ENCODE measurements at places on chromosomes 16 and 17.

DNA sequence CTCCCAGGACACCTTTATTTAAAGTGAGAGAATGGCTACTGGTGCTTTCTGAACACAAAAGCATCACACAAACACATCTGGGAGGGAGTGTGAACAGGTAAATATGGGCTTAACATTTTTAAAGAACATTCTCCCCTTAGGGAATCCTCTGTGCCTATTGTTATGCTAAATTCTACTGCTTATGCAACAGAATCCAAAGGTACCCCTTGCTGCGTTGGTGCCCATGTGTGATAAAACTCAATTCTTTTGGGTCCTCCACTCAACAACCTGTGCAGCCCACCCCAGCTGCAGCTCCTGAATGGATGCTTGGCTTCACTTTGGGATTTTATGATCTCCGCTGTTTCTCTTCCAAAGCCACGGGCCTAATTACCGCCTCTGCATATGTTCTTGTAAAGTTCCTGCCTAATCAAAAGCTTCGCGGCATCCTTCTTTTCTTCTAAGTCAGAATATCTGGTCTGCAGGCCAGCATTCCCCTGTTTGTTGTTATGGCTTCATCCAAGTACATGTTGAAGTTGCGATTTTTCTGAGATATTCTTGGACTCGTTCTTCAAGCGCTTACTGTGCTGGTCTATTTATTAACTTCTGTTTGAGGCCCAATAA is 23.9 kb downstream of the RHBDL3 start:
- H3K4me1 ChIP-seq: no peaks in the 10 kb centered on the region
- H3K36me3 ChIP-seq: no peaks in the 10 kb centered on the region
- H3K27me3 ChIP-seq: no peaks in the 10 kb centered on the region

- H3K27me3 ChIP-seq: no peaks in the 10 kb centered on the region
- DNase-seq: no peak
- no peak overlapping the region for H3K4me3 ChIP-seq
Measured at GRCh38 chr16:65644821-65645220, 523.0 kb upstream of the CDH11 start.

DNA sequence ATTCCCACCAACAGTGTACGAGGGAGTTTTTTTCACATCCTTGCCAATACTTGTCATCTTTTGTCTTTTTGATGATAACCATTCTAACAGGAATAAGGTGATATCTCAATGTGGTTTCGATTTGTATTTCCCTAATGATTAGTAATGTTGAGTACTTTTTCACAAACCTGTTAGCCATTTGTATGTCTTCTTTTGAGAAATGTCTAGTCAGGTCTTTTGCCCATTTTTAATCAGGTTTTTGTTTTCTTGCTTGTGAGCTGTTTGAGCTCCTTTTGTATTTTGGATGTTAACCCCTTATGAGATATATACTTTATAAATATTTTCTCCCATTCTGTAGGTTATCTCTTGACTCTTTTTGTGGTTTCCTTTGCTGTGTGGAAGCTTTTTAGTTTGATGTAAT is 1.9 kb upstream of the KRTAP4-5 start:
- H3K36me3 ChIP-seq: no peaks in the 10 kb centered on the region
- no peak overlapping the region for H3K4me3 ChIP-seq

DNA sequence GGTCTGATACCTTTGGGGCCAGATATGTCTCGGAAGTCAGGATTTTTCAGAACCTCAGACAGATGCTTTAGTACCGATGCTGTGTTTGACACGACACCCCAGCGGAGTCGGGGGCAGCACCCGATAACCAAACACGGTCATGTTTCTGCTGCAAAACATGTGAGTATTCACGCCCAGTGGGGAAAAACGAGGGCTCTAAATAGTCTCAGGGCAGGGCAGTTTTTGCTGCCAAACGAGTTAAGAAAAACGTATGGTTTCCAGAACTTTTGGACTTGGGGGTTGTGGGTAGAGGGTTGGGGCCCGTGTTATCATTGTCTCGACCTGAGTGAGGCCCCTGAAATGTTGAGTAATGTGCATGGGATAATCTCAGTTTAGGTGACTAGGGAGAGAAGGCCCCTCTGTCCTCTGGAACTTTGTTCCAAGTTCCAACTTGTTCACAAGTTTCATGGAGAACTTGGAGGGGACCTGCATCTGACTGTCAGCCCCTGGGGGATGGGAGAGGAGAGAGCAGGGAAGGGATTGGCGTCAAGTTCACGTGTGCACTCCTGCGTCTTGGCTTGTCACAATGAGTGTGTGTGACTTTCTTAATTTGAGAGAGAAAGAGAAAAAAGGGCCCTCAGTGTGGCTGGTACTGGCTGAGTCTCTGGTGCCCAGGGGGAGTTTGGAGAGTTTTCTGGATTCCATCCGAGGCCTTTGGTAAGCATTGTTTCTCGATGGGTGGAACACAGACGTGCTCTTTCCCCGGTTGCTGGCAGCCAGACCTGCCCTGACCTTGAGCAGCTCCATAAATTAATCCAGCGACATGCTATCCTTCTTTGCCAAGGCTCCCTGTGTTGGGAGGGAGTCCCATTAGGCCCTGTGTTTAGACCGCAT is 83.9 kb upstream of the CIBAR2 start:
- no peaks in the 10 kb centered on the region for H3K27me3 ChIP-seq
- no peak for DNase-seq
- H3K36me3 ChIP-seq: no peaks in the 10 kb centered on the region
- no peaks in the 10 kb centered on the region for H3K4me1 ChIP-seq
- peak overlapping the region; percentile 45 for H3K27ac ChIP-seq

DNA sequence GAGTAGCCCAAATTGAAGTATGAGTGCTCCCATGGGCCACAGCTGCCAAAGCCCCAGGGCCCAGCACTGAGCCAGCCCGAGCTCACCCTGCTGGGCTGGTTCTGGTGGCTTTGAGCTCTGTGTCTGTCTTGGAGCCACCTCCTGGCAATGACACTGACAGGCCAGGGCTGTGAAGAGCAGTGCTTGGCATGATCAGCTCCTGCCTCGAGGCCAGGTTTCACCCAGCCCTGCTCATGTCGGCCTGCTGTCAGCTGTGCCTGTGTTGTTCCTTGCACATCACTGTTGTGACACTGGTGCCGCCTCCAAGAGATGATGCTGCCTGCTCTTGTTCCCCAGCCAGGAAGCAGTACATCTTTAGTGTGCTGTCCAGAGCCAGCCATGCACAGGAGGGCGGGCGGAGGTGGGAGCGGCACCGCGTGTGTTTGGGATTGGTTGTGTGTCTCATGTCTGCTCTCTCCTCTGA is 26.0 kb downstream of the PLD6 start:
- peak; percentile 90 for DNase-seq
- peak overlapping the region; percentile 74 for H3K27ac ChIP-seq
- H3K36me3 ChIP-seq: peaks cover 10% of the 10 kb centered on the region

DNA sequence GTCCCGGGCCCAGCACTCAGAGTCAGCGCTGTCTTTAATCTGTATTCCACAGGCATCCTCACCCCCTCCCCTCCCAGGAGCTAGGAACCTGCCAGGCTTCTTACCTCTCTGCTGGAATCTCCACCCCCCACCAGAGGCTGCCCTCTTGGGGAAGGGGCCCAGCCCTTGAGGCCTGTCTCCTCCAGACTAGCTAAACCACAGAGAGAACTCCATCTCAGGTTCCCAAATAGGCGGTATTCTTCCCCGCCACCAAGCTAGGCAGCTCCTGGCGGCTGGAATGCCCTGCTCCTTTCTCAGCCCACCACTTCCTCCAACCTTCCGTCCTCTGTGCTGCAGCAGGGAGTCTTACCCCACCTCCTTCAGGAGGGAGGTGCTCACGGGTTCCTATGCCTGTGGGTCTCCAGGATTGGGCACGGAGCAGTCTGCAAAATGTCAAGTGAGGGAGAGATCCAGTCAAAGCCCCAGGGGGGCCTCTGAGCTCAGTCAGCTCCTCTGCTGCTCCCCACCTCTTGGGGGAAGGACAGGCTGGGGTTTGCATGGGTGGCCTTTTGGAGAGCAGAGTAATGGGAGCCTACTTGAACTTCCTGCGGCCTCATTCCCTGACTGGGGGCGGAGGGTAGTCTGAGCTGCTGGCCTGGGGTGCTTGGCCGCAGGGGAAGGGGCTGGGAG is 55.7 kb downstream of the SREBF1 start:
- no peaks in the 10 kb centered on the region for H3K27me3 ChIP-seq
- H3K4me1 ChIP-seq: peaks cover 27% of the 10 kb centered on the region
- peak; percentile 69 for DNase-seq
- H3K36me3 ChIP-seq: no peaks in the 10 kb centered on the region
- H3K4me3 ChIP-seq: peak overlapping the region; percentile 83
- peak overlapping the region; percentile 90 for H3K27ac ChIP-seq

- H3K4me3 ChIP-seq: no peak overlapping the region
- no peaks in the 10 kb centered on the region for H3K4me1 ChIP-seq
- H3K36me3 ChIP-seq: no peaks in the 10 kb centered on the region
- DNase-seq: no peak
Measured at GRCh38 chr17:31378638-31379037, 12.8 kb upstream of the RAB11FIP4 start.

DNA sequence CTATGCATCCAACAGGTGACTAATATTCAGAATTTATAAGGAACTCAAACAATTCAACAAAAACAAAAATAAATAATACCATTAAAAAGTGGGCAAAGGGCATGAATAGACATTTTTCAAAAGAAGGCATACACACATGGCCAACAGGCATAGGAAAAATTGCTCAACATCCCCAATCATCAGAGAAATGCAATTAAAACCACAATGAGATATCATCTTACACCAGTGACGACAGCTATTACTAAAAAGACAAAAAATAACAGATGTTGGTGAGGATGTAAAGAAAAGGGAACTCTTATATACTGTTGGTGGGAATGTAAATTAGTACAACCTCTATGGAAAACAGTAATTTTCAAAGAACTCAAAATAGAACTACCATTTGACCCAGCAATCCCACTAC is 250.4 kb upstream of the N4BP1 start:
- H3K36me3 ChIP-seq: no peaks in the 10 kb centered on the region
- H3K4me3 ChIP-seq: no peak overlapping the region

- H3K36me3 ChIP-seq: no peaks in the 10 kb centered on the region
- H3K27ac ChIP-seq: peak overlapping the region; percentile 7
- no peak overlapping the region for H3K4me3 ChIP-seq
- H3K4me1 ChIP-seq: no peaks in the 10 kb centered on the region
- H3K27me3 ChIP-seq: no peaks in the 10 kb centered on the region
Measured at GRCh38 chr16:14193316-14193871, 122.3 kb downstream of the MRTFB start.

Measured in breast epithelium (tissue), 4 donors.